ENCODE measurements at places on chromosomes 16 and 17. TPM values are rescaled to one million over a fixed set of nuclear protein-coding genes. Genes with fewer than 3 reads are reported as not detected.

- no peak for DNase-seq
- no peaks in the 10 kb centered on the region for H3K36me3 ChIP-seq
- no peak overlapping the region for H3K27ac ChIP-seq
- H3K4me3 ChIP-seq, result no peak overlapping the region
Observed at GRCh38 chr16:53852678-53853077, 148.7 kb downstream of the FTO start.

GRCh38 chr17:27498615-27499309, 42.5 kb downstream of the KSR1 start:
- no peak overlapping the region for H3K4me3 ChIP-seq
- H3K36me3 ChIP-seq, result no peaks in the 10 kb centered on the region
- peaks cover 73% of the 10 kb centered on the region for H3K4me1 ChIP-seq
- peak overlapping the region; percentile 99 for H3K27ac ChIP-seq
- no peaks in the 10 kb centered on the region for H3K27me3 ChIP-seq

GRCh38 chr16:59878999-59879398, 1144.9 kb upstream of the GOT2 start:
- H3K27ac ChIP-seq, result no peak overlapping the region
- H3K27me3 ChIP-seq, result no peaks in the 10 kb centered on the region
- H3K4me1 ChIP-seq, result no peaks in the 10 kb centered on the region
- H3K4me3 ChIP-seq, result no peak overlapping the region
- no peaks in the 10 kb centered on the region for H3K36me3 ChIP-seq

GRCh38 chr17:67378454-67379250, 1.6 kb downstream of the PITPNC1 start:
- H3K27ac ChIP-seq, result peak overlapping the region; percentile 98
- no peaks in the 10 kb centered on the region for H3K27me3 ChIP-seq
- peaks cover 5% of the 10 kb centered on the region for H3K4me1 ChIP-seq
- peak; percentile 67 for DNase-seq
- H3K4me3 ChIP-seq, result peak overlapping the region; percentile 94

GRCh38 chr16:80519189-80519588, 21.6 kb upstream of the DYNLRB2 start:
- H3K4me1 ChIP-seq, result no peaks in the 10 kb centered on the region
- H3K36me3 ChIP-seq, result no peaks in the 10 kb centered on the region
- no peak overlapping the region for H3K4me3 ChIP-seq
- H3K27ac ChIP-seq, result no peak overlapping the region

DNA sequence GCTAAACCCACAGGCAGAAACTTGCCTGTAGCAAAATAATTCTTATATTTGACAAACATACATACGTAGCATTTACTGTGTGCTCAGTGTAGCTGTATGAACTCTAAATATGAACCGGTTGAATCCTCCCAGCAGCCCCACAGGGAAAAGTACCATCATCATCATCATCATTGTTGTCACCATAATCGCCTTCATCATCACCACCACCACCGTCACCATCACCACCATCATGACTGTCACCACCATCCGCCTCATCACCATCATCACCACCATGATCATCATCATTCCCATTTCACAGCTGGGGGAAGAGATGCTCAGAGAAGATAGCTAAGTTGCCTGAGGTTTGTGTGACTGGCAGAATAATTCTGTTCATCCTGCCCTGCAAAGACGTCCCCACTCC, 81.7 kb downstream of the IRF8 start:
- H3K27me3 ChIP-seq, result no peaks in the 10 kb centered on the region
- H3K36me3 ChIP-seq, result no peaks in the 10 kb centered on the region
- no peak for DNase-seq
- no peaks in the 10 kb centered on the region for H3K4me1 ChIP-seq
- H3K4me3 ChIP-seq, result no peak overlapping the region

DNA sequence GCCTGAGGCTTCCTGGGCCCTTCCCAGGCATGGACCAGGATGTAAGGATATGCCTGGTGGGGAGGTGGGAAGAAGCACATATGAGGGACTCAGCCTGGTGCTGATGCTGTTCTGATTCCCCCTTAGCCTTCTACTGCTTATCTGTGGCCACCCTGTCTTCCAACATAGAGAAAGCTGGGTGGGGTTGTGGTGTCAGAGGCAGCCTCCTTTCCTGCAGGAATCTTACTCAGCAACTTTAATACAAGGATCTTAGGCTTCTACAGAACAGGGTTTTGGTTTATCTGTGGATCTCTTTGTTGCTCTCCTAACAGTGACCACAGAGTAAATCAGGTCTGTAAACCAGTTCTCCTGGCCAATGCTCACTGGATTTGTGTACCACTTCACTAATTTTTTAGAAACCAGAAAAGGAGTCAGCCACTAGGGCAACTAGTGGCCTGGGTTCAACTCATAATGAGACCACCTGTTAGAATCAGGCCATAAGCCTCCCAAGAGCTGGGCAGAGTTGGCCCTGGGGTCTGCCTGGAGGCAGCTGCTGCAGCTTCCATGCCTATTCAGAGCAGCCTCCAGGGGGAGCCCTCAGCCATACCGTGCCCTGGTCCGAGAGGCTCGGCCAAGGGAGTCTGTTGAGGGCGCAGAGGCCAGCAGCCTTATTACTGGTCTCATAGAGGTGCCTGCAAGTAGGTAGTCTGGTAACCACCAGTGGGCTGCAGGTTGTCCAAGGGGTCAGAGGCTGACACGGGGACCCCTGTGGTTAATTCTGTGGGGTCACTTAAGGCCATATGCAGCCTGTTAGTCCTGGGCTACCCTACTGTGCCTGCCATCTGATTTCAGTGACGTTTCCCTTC, 7.1 kb downstream of the HAS3 start:
- peaks cover 27% of the 10 kb centered on the region for H3K4me1 ChIP-seq
- peak; percentile 42 for DNase-seq
- no peak overlapping the region for H3K4me3 ChIP-seq
- peaks cover 18% of the 10 kb centered on the region for H3K36me3 ChIP-seq

DNA sequence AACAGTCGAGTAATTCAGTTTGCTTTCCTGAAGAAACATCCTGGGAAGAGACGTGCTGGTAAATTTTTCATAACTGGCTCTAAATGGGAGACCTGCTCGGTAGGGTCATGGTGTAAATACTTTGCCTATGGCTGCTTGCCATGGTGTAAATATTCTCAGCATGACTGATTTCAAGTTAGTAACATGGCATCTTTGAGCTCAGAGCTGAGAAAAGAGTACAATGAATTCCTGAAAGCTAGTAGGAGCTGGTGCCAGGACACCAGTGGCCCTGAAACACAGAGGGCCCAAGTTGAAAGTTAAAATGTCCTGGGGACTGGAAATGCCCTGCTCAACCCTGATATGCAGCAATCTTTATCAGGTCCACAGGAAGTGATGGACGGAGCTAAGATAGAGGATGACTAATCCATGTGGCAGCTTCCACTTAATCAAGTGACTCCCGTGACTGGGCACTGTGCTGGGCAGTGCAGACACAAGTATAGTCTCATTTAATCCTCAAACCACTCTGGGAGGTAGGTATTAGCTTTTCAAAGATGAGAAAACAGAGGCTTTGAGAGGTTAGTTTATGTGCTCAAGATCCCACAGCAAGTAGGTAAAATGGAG, 130.1 kb upstream of the ADAMTS18 start:
- no peaks in the 10 kb centered on the region for H3K36me3 ChIP-seq
- H3K27ac ChIP-seq, result no peak overlapping the region
- H3K4me3 ChIP-seq, result no peak overlapping the region
- no peaks in the 10 kb centered on the region for H3K27me3 ChIP-seq
- H3K4me1 ChIP-seq, result no peaks in the 10 kb centered on the region

DNA sequence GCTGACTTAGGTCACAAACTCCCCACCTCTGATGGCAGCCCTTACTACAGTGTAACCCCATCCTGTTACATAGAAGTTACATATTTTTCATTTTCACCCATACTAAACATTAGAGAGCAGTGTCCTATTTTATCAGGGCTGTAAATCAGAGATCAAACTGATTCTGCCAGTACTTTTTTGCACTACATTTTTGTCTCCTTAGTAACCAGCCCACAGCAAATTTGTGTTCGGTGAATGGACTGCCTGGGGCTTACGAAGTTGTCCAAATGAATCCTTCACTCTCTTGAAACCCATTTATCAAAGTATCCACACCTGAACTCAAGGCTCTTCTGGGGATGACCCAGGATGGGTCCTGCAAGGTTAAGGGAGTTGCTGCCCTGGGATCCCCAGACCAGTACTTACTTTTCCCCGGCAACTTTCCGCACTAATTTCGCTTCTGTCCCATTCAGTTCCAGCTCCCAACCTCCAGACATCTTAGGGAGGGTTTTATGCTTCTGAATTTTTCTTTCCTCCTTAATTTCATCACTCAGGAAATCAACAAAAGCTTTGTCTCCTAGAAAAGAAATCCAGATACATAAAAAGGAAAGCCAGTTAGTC, 1.1 kb downstream of the C1QBP start:
- peaks cover 29% of the 10 kb centered on the region for H3K36me3 ChIP-seq
- DNase-seq, result no peak
- H3K4me3 ChIP-seq, result peak overlapping the region; percentile 92
- H3K27ac ChIP-seq, result no peak overlapping the region
- H3K4me1 ChIP-seq, result peaks cover 10% of the 10 kb centered on the region

GRCh38 chr17:31494259-31495021, 103.0 kb downstream of the RAB11FIP4 start:
- H3K4me3 ChIP-seq, result no peak overlapping the region
- H3K4me1 ChIP-seq, result peaks cover 74% of the 10 kb centered on the region
- H3K36me3 ChIP-seq, result no peaks in the 10 kb centered on the region
- H3K27ac ChIP-seq, result peak overlapping the region; percentile 86
- DNase-seq, result peak; percentile 22

DNA sequence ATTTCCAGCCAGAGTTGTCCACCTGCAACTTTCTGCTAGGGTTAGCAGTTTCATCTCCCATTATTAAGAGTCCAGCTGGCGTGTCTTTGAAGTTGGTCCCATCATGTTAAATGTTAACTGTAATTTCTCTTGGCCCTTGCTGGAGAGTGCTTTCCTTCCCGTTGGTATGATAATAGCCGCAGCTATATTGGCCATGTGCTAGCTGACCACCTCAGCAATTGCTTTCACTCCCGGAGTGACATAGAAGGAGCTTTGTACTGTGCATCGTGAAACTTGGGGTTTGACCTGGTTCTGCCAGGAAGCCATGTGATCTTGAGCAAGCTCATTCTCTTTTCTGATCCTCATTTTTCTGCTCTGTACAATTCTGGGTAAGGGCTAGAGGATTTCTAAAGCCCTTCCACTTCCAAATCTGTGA, 81.0 kb upstream of the TBX2 start:
- no peaks in the 10 kb centered on the region for H3K36me3 ChIP-seq
- H3K27ac ChIP-seq, result no peak overlapping the region
- H3K4me1 ChIP-seq, result peaks cover 24% of the 10 kb centered on the region

- H3K4me1 ChIP-seq, result peaks cover 31% of the 10 kb centered on the region
- peak; percentile 88 for DNase-seq
- H3K27me3 ChIP-seq, result no peaks in the 10 kb centered on the region
- H3K4me3 ChIP-seq, result peak within 1 kb of the TSS; percentile 98
- peak within 1 kb of the TSS; percentile 83 for H3K27ac ChIP-seq
Observed at GRCh38 chr17:17476865-17477467, at the start of gene MED9. MED9 (plus strand) TSS chr17:17477000; CDS start chr17:17477042, 42 bp downstream.

DNA sequence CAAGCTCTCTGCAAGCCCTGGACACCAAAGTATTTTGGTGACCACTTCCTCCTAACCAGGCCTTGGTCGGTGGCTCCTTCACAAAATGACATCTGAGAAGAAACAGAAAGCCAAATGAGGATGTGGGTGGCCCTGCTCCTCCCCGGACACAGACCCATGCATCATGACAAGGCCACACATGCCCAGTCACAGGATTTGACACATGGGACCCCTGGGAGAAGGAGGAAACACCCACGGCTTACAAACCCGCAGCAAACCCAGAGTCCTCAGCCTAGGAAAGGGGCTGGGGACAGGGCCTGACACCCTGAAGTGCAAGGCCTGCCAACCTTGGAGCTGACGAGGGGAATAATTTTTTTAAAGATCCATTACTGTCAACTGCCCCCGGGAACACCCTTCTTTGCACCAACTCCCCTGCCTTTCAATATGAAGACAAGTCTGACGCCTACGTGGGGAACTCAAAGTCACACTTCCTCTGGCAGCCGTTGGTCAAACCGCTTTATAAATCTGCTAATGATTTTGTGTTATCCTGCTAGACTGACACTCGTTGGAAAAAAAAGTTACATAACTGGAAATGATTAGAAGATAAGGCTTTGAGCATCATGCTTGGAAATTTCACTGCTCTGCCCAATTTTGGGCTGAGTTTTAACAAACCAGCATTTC, 41.3 kb downstream of the GAS7 start:
- DNase-seq, result peak; percentile 15
- no peaks in the 10 kb centered on the region for H3K36me3 ChIP-seq
- H3K4me1 ChIP-seq, result no peaks in the 10 kb centered on the region
- no peaks in the 10 kb centered on the region for H3K27me3 ChIP-seq
- peak overlapping the region; percentile 24 for H3K27ac ChIP-seq

GRCh38 chr17:4407216-4407615, 26.5 kb upstream of the SPNS3 start:
- no peaks in the 10 kb centered on the region for H3K27me3 ChIP-seq
- no peaks in the 10 kb centered on the region for H3K4me1 ChIP-seq
- DNase-seq, result no peak

DNA sequence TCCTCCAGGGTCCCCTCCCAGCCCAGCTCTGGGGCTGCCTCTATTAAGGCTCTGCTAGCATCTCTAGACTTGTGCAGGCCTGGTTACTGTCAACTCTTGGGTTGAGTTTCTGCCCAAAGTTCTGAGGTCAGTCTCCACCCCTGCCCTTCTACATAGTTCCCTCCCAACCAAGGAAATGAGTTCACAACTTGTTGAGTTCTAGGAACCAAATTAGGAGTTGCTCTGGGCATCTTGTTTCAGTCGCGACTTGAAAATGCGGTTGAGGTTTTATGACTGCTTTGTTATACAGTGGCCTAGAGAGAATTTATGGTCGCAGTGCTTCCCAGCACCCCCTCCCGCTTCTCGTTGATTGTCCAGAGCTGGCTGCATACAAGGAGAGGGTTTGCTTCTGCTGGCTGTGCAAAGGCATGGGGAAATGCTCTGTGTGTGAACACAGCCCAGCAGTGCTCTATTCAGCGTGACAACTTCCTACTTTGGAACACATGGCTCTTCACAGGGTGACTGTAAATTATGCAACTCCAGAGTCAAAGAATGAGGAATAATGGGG, 20.2 kb downstream of the GNAO1 start:
- H3K4me1 ChIP-seq, result no peaks in the 10 kb centered on the region
- no peak for DNase-seq
- no peak overlapping the region for H3K27ac ChIP-seq
- H3K36me3 ChIP-seq, result no peaks in the 10 kb centered on the region
- H3K27me3 ChIP-seq, result no peaks in the 10 kb centered on the region
- no peak overlapping the region for H3K4me3 ChIP-seq

DNA sequence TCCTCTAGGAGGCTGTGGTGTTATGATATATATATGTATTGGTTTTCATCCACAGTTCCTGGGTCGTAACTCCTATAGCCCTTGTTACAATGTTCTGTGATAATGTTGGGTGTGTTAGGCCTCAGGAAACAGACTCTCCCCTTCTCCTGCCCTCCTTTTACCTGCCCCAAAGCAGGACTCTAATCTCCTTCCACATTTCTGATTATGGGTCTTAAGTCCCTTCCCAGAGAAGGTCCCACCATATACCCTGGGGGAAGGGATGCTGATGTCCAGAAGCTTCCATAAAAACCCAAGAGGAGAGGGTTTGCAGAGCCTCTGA, 450 bp upstream of the C1QBP start:
- peaks cover 24% of the 10 kb centered on the region for H3K36me3 ChIP-seq
- no peak overlapping the region for H3K4me3 ChIP-seq

Gene EPOP
- total RNA-seq, result 0.27 TPM

Gene PLEKHG4
- total RNA-seq, result 8.4 TPM

Gene MSLN
- total RNA-seq, result not detected

Gene ARRB2
- total RNA-seq, result 11.1 TPM

Gene CMTM1
- total RNA-seq, result not detected
